SK-N-SH (cell line): ENCODE measurements at places on chromosomes 5 and 9.

GRCh38 chr5:151628112-151628823, 37.1 kb upstream of the FAT2 start:
- no peak for DNase-seq

GRCh38 chr5:6710551-6711318, 2.5 kb upstream of the TENT4A start:
- DNase-seq = no peak

GRCh38 chr5:60668686-60669304, 31.2 kb downstream of the DEPDC1B start:
- peak; percentile 22 for DNase-seq

DNA sequence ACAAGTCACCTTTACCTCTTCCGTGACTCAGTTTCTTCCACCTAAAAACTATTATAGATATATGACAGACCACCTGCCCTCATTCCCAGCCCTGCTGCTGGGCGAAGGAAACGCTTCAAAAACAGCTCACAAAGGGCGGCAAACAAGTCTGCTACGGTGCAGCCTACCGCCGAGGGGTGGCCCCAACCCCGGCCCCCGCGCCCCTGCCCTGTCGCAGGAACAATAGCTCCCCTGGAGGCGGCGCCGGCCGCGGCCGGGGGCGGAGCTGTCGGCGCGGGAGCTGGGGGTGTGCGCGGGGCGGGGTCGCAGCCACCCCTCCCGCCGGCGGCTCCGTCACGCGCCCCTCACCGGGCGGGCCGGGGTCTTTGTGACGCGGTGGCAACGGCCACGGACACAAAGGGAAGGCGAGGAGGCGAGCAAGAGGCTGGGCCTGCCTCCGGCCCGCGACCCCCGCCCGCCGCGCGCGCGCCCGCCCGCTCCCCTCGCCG, at the start of gene TMEFF1:
TMEFF1 (plus strand) TSS at position 362 of the 488 bp plus-strand sequence. CDS start 396 bp downstream, outside the sequence.
- DNase-seq = peak; percentile 97

GRCh38 chr5:118249386-118249785, 739.0 kb downstream of the DTWD2 start:
- DNase-seq = no peak

DNA sequence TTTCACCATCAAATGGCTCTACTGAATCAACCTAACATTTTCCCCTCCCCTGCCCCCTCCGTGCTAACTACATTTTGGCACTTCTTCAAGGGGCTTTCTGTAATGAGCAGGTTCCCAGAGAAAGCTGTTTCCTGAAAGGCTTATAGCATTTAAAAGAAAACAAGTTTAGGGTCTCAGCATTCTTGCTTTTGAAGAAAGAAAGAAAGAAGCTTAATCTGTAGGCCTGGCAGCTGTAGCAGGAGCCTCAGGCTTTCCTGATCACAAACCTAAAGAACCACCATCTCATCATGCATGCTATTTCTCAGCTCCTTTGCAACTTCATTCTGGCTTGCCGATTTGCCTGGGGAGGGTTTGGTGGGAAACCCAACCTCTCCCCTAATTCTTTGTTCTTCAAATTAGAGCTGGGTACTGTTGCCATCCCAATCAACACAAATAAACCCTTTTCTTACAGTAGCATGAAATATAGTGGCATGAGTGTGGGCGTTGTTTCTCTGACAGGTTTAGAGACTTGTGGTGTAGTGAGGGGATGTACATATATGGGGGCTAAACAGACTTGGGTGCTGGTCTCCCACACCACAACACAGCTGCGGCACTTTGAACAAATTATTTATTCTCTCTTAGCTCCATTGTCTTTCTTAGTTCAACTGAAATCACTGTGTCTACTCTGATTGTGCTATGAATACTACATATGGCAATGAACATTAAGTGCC, 160.5 kb upstream of the TNC start:
- no peak for DNase-seq

- no peak for DNase-seq
Measured at GRCh38 chr5:156456857-156457256, 129.9 kb downstream of the SGCD start.
